ENCODE measurements at places on chromosomes 1 and 21.

- DNase-seq = no peak
Observed at GRCh38 chr1:89945852-89946476, 48.9 kb upstream of the ZNF326 start.

DNA sequence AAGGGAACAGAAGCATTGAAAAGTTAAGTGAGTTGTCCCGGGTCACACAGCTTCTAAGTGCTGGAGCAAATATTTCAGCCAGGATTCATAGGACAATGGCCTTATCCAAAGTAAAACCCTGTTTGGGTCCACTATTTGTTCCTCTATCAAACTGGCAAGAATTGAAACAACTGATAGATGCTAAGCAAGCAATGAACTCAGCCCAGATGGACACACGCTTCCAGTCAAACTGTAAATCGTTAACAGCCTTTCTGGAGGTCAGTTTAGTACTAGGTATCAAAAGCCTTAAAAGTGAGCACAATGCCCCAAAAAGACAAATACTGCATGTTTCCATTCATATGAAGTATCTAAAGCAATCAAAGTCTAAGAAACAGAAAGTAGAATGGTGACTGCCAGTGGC is 779 bp upstream of the SVBP start:
- DNase-seq = no peak

GRCh38 chr1:161115132-161115711 is 2.6 kb downstream of the PFDN2 start:
- no peak for DNase-seq

- no peak for DNase-seq
Observed at GRCh38 chr21:29704719-29705118, 235.1 kb downstream of the GRIK1 start.

- DNase-seq = no peak
Observed at GRCh38 chr1:81679942-81680341, 120.8 kb upstream of the ADGRL2 start.

DNA sequence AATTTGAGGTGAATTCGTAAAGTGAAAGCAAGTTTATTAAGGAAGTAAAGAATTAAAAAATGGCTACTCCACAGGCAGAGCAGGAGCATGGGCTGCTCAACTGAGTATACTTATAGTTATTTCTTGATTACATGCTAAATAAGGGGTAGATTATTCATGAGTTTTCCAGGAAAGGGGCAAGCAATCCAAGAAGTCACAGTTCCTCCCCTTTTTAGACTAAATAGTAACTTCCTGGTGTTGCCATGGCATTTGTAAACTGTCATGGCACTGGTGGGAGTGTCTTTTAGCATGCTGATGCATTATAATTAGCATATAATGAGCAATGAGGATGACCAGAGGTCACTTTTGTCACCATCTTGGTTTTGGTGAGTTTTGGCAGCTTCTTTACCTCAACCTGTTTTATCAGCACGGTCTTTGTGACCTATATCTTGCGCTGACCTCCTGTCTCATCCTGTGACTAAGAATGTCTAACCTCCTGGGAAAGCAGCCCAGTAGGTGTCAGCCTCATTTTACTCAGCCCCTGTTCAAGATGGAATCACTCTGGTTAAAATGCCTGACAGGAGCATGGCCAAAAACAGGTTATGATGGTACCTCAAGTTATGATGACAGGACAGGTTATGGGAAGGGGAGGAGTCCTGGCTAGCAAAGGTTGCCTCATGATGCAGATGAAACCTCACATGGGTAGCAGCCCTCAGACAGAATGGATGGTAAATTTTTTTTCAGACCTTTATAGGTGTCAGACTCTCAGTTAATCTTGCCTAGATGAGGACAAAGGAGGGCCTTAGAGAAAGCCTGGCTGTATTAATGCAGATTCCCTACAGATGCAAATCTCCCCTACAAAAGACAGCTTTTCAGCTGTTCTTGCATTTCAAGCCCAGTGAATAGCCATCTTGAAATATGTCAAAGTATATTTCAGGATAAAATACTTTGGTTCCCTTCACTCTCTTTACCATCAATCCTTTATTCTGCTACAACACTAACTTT is 49.7 kb downstream of the SIPA1L2 start:
- DNase-seq = no peak

DNA sequence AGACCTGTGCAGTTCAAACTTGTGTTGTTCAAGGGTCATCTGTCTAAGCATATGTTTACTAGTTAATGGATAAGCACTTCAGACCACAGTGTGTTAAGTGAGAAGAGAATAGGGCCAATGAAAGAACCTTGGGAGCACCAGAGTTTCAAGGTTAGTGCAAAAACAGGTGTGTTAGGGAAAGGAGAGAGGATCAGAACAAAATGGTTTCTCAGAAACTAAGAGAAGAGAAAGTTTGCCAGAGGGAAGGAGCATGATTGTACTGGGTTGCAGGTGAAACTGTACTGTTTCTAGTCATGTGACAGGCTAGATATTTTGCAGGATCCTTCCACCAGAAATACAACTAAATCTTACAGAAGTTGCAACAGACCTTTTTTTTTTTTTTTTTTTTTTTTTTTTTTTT is 23.3 kb downstream of the RPRD2 start:
- DNase-seq = no peak

DNA sequence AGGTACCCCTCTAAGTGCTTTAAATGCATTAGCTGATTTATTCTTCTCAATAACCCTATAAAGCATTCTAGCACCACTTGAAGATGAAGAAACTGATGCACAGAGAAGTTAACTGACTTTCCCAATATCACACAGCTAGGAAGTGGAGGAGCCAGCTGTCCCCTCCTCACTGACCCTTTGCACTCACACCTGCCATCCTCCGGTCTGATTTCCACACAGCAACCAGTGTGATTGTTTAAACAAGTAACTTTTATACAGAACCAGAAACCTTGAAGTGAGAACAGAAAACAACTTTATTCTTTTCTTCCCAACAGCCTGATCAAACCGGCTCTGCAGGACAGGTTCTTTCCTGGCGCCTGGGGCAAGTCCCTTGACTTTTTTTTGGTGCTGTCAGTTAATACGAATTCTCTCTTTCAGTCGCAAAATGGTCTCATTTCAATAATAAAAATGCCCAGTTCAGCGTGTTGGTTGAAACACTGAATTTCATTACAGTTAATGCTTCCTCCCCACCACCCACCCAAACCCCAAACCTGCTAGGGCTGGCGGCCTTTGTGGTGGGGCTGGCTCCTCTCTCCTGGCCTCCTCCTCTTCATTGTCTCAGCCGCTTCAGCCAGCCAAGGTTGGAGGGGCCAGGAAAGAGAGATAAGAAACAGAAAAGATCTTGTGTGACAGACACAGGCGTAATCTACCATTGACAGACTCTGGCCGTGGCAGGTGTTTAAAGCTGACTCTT is 26.4 kb upstream of the EEIG2 start:
- no peak for DNase-seq

DNA sequence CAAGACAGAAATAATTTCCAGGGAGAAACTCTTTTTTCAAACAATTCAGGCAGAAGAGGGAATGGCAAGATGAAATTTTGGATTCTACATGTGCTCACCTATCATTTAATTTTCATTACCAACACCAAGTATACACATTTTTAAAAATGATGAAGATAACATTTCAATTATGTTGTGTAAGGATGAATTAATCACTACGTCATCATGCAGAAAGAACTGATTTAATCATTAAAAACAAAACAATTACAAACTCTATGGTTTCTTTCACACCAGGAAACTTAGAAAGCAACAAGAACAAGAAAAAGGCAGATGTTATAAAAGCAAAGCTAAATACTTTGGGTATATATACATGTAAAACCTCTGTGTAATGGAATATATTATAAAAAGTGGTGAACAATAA is 668.5 kb downstream of the NCAM2 start:
- DNase-seq = no peak

DNA sequence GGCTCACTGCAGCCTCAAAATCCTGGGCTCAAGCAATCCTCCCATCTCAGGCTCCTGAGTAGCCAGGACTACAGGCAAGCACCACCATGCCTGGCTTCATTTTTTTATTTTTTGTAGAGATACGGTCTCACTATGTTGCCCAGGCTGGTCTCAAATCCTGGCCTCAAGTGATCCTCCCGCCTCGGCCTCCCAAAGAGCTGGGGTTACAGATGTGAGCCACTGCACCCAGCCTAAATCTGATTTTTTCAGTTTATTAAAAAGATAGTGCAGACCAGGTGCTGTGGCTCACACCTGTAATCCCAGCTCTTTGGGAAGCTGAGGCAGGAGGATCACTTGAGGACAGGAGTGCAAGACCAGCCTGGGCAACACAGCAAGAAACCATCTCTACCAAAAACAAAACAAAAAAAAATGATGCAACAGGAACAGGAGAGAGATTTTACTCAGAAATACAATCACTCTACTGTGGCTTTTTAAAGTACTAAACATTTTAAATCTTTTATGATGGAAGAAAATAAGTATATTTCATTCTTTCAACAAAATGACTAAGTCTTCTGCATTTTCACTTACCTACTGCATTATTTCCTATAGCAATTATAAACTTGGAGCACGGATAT is 1.9 kb downstream of the PSMG1 start:
- DNase-seq = no peak

Measured in right forelimb (tissue), 1 donor.